Activated CD4-positive, alpha-beta T cell treated with anti-CD3 and anti-CD28 coated beads for 36 hours (primary cell): ENCODE measurements at places on chromosomes 13 and 19. TPM values are rescaled to one million over a fixed set of nuclear protein-coding genes. Genes with fewer than 3 reads are reported as not detected.

- peaks cover 12% of the 10 kb centered on the region for H3K27me3 ChIP-seq
- peaks cover 75% of the 10 kb centered on the region for H3K4me1 ChIP-seq
- H3K4me3 ChIP-seq, result peak overlapping the region; percentile 13
- peak; percentile 47 for DNase-seq
Measured at GRCh38 chr19:38656171-38656981, 8.9 kb downstream of the ACTN4 start.

Gene KCNN4
- 110 TPM for total RNA-seq

DNA sequence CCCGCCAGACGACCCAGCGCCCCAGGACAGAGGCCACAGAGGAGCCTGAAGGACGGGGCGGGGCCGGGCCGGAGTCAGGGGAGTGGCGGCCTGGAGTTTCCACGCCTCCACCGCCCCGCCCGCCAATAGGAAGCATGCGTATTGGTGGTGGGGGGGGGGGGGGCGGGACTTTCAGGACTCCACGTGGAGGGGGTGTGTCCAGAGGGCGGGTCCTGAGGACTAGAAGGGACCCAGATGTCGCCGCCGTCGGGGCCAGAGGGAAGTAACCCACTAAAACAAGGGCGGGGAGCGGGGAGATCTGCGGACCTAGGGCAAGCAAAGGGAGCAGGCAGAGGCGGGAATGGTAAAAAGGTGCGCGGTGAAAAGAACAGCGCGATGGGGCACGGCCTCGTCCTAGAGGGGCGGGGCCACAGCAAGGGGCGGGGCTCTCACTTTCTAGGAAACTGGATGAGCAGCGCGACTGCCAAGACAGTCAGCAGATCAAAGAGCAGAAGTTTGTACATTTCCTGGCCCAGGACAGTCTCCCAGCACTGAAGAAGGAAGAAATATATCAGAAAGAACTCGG lies 2.8 kb upstream of the LENG1 start:
- peaks cover 7% of the 10 kb centered on the region for H3K27me3 ChIP-seq
- H3K4me1 ChIP-seq, result peaks cover 46% of the 10 kb centered on the region
- peak overlapping the region; percentile 87 for H3K4me3 ChIP-seq

DNA sequence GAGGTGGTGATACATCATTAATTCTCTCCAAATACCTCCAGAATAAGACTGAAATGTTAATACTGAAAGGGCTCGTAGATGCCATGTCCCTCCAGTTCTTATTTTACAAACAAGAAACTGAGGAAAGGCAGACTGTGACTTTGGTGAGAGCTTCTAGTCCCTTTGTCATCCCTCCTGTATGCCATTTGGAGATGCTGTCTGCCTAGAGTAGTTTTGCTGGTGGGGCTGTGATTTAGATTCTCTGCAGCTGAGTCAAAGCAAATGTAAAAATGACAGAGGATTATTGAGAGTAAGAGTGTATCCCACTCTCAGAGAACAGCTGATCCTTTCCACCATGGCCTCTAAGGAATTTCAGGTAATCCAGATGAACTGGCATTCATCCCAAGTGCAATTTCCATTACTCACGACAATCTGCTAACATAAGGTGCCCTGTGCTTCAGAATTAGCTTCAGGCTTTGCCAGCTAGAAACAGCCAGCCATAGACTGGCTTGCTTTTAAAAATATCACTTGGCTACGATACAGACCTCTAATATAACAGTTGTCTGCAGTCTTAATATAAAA lies 16.8 kb downstream of the PABPC3 start:
- H3K4me3 ChIP-seq, result no peak overlapping the region
- no peak overlapping the region for H3K27ac ChIP-seq
- peaks cover 15% of the 10 kb centered on the region for H3K27me3 ChIP-seq
- no peaks in the 10 kb centered on the region for H3K4me1 ChIP-seq

- H3K36me3 ChIP-seq, result peaks cover 76% of the 10 kb centered on the region
- peaks cover 40% of the 10 kb centered on the region for H3K4me1 ChIP-seq
Measured at GRCh38 chr13:106555631-106556328, 12.2 kb downstream of the ARGLU1 start.

Gene MEDAG
- total RNA-seq, result not detected

Gene ZNF93
- total RNA-seq, result 21.7 TPM

Gene ADM5
- 4.4 TPM for total RNA-seq

- no peak overlapping the region for H3K27ac ChIP-seq
- H3K4me3 ChIP-seq, result no peak overlapping the region
- DNase-seq, result peak; percentile 7
- peaks cover 27% of the 10 kb centered on the region for H3K36me3 ChIP-seq
- H3K4me1 ChIP-seq, result peaks cover 29% of the 10 kb centered on the region
- H3K27me3 ChIP-seq, result no peaks in the 10 kb centered on the region
Measured at GRCh38 chr19:10811391-10812111, 24.5 kb downstream of the TMED1 start.

DNA sequence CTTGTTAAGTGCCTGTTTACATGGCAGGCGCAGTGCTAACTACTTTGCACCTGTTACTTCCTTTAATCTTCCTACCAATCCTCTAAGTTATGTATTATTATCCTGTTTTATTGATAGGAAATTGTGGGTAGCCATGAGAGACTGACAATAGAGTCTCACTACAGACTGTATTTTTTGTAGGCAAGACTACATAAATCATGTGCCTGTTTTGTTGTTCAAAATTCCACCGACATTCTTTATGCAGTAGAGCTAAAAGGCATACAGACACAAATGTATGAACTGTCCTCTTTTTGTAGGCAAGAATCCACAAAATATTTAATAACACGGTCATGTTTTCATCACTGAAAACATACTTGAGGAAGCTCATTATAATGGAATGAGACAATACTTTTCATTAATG lies 205.5 kb downstream of the NALCN start:
- H3K4me1 ChIP-seq, result no peaks in the 10 kb centered on the region
- no peak overlapping the region for H3K27ac ChIP-seq
- H3K27me3 ChIP-seq, result peaks cover 3% of the 10 kb centered on the region

DNA sequence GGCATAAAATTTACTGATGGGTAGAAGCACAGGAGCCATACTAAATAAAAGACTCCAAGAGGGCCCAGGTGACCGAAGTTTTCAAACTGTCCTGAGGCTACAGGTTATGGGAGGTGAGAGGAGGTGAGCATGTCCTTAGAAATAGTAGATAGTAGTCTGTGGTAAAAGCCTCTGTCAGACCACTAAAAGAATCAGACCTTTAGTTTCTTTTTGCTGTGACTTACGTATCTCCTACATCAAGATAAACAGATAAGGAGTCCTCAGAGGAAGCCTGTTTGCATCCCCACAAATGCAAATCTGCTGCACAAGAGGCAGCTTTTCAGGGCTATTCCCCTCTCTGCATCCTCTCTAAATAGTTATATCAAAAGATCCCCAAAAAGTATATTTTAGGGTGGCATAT lies 711.6 kb upstream of the SLITRK6 start:
- no peaks in the 10 kb centered on the region for H3K36me3 ChIP-seq
- no peaks in the 10 kb centered on the region for H3K27me3 ChIP-seq
- no peaks in the 10 kb centered on the region for H3K4me1 ChIP-seq
- H3K4me3 ChIP-seq, result no peak overlapping the region
- DNase-seq, result no peak
- no peak overlapping the region for H3K27ac ChIP-seq

Gene HIF3A
- total RNA-seq, result not detected

GRCh38 chr13:79070343-79070974 lies 335.6 kb downstream of the RBM26 start:
- no peak for DNase-seq
- peaks cover 16% of the 10 kb centered on the region for H3K27me3 ChIP-seq
- no peaks in the 10 kb centered on the region for H3K4me1 ChIP-seq
- no peak overlapping the region for H3K27ac ChIP-seq

DNA sequence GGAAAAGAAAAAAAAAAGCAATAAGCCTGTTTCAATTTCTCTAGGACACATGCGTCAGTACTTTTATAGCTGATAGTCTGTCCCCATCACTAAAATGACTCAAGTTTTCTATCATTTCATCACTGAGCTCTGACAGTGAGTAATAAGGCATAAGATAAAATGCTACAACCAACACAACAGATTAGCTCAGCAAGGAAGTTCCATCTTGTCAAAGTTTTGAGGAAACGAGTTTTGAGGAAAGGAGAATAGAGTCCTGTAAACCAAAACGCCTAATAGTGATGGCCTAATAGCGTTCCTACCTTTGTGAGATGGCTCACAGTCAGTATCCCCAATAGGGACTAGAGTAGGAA lies 145.1 kb downstream of the LACC1 start:
- H3K4me1 ChIP-seq, result no peaks in the 10 kb centered on the region
- no peak for DNase-seq
- H3K36me3 ChIP-seq, result no peaks in the 10 kb centered on the region
- H3K27ac ChIP-seq, result no peak overlapping the region
- H3K4me3 ChIP-seq, result no peak overlapping the region
- H3K27me3 ChIP-seq, result peaks cover 3% of the 10 kb centered on the region

DNA sequence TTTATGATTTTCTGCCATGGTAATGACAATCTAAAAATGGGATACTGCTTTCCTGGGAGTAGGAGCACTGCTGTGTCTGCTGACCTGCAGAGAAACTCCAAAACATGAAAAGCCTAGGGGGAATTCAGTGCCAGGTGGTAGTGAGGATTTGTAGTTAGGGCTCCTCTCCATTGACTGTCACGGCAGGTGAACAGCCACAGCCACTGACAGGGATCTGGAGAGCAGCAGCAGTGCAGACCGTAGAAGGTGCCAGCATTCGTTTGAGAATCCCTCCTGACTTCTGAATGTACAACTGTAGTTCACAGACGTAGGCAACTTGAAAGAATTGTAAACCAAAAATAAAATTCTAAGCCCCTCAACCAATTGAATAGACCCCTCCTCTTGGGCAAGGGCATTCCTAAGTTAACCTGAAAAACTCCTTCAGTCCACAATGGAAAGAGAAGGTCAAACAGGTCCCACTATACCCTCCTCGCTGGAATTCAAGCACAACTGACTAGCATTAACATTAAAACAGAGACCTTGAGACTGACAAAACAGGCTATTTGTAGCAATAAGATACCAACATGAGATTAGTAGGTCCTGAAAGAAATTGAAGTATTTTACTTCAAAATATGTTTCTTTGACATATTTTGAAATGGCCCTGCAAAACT lies 1328.8 kb downstream of the OLFM4 start:
- H3K36me3 ChIP-seq, result no peaks in the 10 kb centered on the region
- H3K4me1 ChIP-seq, result no peaks in the 10 kb centered on the region
- no peaks in the 10 kb centered on the region for H3K27me3 ChIP-seq
- no peak for DNase-seq
- H3K4me3 ChIP-seq, result no peak overlapping the region
- no peak overlapping the region for H3K27ac ChIP-seq

DNA sequence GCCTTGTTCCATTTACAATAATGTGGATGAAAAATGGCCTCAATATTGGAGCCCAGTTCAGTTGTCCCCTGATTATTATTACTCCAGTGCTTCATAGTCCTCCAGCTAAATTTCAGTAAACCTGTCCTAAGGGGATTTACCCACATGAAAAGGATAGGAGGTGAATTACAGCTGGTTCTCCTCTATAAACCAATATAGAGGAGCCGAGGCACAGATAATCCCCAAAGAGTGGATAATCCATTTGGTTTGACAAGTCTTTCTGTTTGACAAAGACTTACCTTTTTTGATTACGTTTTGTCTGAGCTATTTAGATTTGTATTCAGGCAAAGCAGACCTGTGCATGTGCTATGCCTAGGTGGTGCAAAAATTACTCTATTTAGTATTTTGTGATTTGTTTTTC lies 2.7 kb downstream of the CNMD start:
- DNase-seq, result no peak
- H3K4me3 ChIP-seq, result no peak overlapping the region
- peaks cover 5% of the 10 kb centered on the region for H3K4me1 ChIP-seq
- no peaks in the 10 kb centered on the region for H3K36me3 ChIP-seq
- H3K27ac ChIP-seq, result no peak overlapping the region

DNA sequence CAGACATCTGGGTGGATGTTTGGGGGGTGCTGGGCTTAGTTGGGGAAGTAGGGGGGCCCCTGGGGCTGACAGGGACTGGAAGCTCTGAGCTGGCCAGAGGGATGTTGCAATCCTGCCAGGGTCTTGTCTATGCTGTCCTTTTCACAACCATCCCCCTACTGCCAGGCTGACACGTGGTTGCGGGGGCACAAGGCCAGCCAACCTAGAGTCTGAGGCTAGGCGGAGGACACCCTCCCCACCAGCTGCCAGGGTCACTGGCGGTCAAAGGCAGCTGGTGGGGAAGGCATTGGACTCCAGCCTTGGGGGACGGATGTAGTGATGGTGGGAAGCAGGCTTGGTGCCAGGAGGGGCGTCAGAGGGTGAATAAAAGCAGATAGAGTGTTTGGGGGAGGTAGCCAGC lies 1.6 kb upstream of the APOC1 start:
- H3K27ac ChIP-seq, result no peak overlapping the region
- H3K4me3 ChIP-seq, result no peak overlapping the region
- H3K4me1 ChIP-seq, result peaks cover 8% of the 10 kb centered on the region

Gene DLEU7
- total RNA-seq, result not detected

Gene CPAMD8
- total RNA-seq, result 0.41 TPM

DNA sequence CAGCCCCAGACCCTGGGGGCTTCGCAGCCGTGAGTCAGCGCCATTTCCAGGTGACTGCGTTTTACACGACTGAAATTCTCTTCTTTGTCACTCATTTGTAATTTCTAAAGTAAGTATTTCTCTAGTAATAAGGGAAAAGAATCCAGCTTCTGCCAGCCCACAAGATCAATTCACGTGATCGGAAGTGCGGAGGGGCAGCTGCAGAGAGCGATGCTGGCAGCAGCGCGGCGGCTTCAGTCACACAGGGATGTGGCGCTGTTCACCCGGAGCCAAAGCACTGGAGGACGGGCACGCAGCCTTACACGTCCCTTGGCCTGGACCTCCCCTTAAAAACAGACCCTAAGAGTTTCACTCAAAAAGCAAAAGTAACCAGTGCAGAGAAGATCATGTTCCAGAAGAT lies 18.4 kb downstream of the GRTP1 start:
- no peak for DNase-seq
- peaks cover 2% of the 10 kb centered on the region for H3K27me3 ChIP-seq
- no peak overlapping the region for H3K4me3 ChIP-seq
- H3K36me3 ChIP-seq, result no peaks in the 10 kb centered on the region

DNA sequence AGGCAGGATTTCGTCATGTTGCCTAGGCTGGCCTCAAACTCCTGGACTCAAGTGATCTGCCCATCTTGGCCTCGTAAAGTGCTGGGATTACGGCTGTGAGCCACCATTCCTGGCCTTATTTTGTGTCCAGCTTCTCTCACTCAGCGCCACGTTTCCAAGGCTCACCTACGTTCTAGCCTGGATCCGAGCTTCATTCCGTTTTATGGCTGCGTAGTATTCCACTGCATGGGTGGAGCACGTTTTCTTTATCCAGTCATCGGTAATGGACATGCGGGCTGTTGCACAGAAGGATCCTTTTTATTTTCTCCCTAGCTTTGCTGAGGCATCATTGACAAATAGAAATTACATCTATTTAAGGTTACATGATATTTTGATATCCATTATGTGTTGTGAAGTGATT lies 16.6 kb downstream of the ADGRL1 start:
- no peak for DNase-seq
- no peak overlapping the region for H3K27ac ChIP-seq
- no peak overlapping the region for H3K4me3 ChIP-seq
- no peaks in the 10 kb centered on the region for H3K27me3 ChIP-seq
